ENCODE measurements at places on chromosomes 5 and 9.

DNA sequence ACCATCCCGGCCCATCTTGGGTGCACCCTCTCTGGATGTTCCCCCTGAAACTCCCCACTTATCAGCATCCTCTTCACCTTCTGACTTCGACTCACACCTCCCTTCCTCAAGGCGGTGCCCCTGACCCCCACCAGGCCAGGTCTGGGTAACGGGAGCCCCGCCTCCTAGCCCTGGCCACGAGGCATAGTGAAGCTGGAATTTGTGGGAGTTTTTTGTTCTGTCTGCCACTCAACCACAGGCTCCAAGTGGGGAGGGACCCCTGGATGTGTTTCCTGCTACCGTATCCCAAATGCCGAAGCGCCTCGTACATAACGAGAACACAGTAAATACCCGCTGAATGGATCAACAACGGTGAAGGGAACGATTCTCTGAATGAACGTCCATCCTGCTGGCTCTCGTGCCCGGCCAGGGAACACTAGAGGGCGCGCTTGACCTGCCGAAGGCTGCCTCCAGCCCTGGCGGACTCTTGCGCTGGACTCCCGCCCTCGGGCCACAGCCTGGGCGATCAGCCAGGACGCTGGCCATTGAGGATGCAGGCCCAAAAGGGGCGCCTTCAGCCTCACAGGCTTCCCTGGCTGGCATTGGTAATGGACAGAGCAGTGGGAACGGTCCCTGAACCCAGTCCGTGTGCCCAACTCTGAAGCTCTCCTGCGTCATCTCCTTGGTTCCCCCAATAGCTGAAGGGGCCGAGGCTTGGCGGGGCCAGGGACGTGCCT lies 47.3 kb upstream of the PHYKPL start:
- DNase-seq, result peak; percentile 22

DNA sequence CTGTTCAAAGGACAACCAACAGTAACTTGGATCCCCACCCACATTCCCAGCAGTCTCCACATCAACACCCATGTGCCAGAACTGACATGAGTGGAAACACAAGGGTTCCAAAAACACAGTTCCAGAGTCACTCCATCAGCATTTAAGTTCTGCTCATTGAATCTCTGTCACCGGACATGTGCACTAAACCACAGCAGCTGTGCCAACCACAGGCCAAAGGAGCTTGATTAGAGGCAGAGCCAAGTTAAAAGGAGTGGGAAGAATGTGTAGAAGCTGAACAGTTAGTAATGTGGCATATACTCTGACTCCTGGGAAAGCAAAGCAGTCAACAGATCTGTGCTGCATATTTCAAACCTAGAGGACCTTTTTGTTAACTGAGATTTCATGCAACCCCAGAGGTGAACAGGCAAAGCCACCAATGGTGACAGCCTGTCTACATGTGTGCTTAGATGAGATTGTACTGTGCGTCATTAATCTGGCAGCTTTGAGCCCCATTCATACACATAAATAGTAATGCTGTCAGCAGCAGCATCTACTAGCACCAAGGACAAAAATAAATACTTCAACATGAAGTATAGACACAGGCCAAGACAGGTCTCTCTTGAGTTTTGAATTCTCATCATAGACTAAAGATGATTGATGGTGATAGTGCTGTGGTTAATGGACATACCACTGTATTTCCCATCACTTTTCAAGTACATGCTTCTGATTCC lies 16.4 kb upstream of the FST start:
- no peak for DNase-seq

DNA sequence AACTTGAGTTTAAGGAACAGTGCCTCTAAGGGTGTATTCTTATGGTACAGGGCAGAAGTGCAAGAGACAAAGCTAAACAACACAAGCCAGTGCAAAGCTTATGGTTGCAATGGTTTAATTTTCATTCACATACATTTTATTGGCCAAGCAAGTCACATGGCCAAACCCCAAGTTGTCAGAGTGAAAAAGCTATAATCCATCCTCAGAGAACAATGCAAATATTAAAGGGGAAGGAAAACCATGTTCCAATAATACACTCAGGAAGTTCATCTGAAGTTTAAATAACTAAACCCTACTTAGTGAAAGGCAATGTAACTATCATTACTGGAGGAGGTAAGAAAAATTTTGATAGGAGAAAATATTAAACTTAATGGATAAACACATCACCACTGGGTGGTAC lies 26.6 kb upstream of the TLR4 start:
- no peak for DNase-seq

DNA sequence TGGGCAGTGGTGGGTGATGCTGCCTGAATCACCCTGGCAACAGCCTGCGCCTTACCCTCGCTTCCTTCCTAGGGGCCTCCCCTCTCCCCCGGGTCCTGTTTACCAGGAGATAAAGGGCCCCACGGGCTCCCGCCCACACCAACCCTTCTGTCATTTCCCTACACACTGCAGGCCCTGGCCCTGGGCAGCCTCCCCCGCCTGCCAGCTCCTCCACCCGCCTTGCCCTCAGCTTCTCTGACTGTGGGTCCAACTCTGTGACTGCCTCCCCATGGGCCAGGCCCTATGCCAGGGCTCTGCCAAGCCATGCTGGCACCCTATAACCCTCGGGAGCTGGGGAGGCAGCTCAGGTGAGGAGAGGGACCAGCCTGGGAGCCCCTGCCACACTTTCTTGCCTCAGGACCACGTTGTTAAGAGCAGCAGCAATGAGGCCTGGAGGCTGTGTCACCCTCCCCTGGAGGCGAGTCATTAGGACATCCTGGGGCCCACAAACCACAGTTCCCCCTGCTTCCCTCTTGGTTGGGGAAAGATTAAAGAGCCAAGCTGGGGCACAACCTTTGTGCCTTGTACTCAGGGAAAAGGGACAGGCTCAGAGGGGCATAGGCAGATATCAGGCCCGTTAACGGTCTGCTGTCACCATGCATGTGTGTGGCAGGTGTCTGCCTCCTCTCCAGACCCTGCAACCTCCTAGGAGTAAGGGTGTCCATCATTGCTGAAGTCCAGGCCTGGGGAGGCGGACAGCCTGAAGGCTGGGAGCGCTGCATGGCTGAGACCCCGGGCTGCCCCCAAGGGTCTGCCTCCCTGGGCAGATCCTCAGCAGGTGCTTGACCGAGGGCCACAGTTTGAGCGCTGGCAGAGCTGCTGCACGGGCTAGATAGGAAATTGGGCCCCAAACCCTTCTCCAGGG lies 2.8 kb downstream of the MGAT4B start:
- DNase-seq, result no peak

DNA sequence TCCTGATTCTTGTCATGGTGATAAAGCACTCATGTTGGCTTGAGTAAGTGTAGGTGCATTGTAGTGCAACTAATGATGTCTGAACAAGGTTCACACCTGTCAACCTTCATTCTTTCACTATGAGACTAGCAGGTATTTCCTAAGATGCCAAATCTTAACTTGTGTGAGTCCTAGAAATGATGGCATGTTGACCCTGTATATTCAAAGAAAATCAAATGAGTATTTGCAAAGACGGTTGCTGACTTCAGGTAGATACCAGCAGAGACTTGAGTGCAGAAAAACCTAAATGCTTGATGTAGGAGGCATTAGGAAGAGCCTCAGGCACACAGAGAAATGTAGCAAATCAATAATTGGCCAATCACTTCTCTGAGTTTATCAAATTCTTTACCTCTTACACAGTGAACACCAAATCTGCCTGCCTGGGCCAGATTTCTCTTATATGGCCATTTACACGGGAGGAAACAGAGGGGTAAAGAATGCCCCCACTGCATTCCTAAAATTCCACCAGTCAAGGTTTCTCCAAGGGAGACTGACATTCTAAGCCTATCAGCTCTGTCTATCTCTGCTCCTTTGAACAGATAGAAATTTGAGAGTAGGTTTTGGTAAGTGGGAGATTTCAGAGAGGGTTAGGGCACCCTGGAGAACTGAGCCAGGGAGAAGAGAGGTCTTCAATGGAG lies 488.6 kb upstream of the WWC1 start:
- no peak for DNase-seq

DNA sequence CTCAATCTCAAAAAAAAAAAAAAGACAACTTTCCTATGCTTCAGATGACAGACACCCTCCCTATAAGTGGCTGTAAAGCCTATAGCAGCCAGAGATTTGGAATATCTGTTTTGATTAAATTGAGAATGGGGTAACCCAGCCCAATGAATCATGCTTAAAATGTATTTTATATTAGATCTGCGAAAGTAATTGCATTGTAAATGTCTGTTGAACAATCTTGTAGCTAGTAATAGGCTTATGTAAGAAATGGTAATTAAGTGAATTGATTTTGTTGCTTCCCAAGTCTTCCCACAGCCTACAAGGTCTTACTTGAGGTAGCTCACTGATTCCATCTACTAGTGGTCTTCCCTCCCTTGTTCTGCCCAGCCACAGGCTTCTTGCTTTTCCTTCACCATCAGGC lies 590.7 kb downstream of the ACTL7B start:
- DNase-seq, result no peak

GRCh38 chr9:75168270-75169178 lies 80.2 kb downstream of the OSTF1 start:
- DNase-seq, result no peak

GRCh38 chr5:172216345-172216744 lies 22.4 kb downstream of the EFCAB9 start:
- DNase-seq, result no peak

- DNase-seq, result no peak
These were observed 191.1 kb downstream of the BNC2 start for GRCh38 chr9:16679327-16679821.
